ENCODE measurements at places on chromosomes 7 and 10.

DNA sequence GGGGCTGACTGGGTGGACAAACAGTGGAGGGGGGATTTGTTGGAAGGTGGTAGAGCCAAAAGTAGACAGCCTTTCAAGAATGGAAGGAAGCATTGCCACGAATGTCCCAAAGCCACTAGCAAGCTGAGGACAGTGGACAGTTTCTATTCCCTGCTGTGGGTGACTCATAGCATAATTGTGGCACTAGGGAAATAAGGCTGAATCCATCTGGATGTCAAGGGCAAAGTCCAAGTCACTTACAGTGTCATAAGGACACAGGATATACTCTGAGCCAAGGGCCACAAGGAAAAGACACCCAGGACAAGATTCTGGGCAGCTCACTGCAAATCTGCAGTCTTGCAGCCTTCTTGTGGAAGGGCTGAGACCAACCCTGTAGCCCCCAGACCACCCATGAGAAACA lies 79.7 kb downstream of the FRMPD2 start:
- DNase-seq = no peak

DNA sequence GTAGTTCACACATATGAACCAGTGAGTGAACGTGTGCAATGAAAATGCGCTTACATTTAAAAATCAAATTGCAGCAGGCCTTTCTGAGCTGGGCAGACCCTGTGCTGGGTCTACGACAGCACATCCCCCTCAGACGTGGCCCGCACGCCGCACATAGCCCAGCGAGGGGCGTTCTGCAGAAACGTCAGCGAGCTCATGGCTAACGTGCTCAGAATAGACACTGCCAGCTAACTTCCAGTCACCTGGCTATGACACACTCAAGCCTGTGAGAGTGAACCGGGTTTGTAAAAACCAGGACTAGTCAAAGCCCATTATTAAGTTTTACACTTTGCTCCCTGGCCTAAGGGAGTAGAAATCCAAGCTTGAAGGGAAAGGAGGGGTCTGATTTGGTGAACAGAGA lies 108.1 kb upstream of the INSIG1 start:
- DNase-seq = no peak

GRCh38 chr10:33612551-33612950 lies 278.1 kb upstream of the NRP1 start:
- no peak for DNase-seq

DNA sequence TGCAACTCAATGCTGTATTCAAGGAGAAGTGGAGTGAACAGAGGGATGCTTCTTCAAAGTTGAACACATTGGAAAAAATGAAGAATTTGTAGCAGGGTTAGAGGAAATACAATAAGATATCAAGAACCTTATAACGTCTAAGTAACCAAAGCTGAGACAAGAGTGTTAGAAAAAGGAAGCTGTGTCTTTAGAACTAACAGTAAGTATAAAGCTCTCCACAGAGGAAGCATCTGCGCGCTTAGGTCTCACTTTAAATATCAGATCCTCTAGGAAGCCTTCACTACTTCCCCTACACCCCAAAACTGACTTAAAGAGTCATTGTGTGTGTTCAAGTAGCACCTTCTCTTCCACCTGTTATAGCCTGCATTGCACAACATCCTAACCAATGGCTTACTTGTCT lies 43.0 kb downstream of the CH25H start:
- DNase-seq = no peak

DNA sequence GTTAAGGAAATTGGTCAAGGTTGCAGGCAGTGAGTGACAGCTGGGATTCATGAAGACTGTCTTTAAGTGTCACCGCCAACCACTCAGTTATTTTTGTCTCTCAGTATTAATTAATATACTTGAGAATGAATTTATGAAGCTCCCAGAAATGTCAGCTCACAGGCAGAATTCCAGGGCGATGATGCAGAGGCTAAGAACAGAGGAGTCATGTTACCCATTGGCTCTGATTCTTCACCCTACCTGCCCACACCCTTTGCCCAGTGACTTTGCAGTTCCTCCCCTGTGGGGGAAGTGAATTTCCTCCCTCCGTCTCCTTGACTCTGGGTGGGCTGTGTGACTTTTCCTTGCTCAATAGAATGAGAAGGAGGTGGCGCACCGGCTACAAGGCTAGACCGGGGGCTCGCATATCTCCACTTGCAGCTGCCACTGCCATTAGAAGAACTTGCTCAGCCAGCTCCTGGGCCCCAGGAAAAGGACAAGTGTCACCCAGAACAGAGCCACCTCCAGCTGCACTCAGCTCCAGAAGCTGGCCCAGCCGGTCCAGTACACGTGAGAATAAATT lies 157.1 kb upstream of the PRKCQ start:
- no peak for DNase-seq

- no peak for DNase-seq
Measured at GRCh38 chr10:6208799-6209235, 6.1 kb downstream of the PFKFB3 start.

- no peak for DNase-seq
Measured at GRCh38 chr7:20786779-20787659, at the start of gene SP8. TSS of gene SP8 (minus strand) at chr7:20786886. CDS start at chr7:20786798, 88 bp downstream.

Data from activated naive CD8-positive, alpha-beta T cell treated with anti-CD3 and anti-CD28 coated beads, Interleukin-2, amount 50 U/mL, for 16 hours (primary cell).